Stimulated activated effector memory CD8-positive, alpha-beta T cell treated with anti-CD3 and anti-CD28 coated beads, Interleukin-12 subunit alpha, Interleukin-12 subunit beta, amount 100 ng/mL, for 72 hours (primary cell): ENCODE measurements at places on chromosomes 1 and 21.

DNA sequence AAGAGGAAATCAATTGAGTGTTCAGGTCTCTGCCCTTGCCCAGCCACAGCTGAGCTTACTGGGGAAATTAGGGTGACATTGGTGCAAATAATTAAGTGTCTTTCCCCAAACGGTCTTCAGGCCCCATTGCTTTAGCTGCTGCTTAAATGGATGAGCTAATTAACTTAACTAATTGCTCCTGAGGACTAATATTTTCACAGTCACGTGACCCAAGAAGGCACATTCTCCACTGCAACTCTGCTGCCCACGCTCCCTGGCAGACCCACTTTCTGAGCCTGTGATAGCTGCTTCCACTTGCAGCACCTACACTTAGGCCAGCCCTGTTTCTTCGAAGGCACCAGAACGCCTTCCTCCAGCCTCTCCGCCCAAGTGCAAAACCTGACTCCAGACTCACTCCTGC is 56.2 kb downstream of the SYT2 start:
- no peak for DNase-seq

- DNase-seq, result no peak
Observed at GRCh38 chr1:192941722-192942411, 117.3 kb downstream of the UCHL5 start.

DNA sequence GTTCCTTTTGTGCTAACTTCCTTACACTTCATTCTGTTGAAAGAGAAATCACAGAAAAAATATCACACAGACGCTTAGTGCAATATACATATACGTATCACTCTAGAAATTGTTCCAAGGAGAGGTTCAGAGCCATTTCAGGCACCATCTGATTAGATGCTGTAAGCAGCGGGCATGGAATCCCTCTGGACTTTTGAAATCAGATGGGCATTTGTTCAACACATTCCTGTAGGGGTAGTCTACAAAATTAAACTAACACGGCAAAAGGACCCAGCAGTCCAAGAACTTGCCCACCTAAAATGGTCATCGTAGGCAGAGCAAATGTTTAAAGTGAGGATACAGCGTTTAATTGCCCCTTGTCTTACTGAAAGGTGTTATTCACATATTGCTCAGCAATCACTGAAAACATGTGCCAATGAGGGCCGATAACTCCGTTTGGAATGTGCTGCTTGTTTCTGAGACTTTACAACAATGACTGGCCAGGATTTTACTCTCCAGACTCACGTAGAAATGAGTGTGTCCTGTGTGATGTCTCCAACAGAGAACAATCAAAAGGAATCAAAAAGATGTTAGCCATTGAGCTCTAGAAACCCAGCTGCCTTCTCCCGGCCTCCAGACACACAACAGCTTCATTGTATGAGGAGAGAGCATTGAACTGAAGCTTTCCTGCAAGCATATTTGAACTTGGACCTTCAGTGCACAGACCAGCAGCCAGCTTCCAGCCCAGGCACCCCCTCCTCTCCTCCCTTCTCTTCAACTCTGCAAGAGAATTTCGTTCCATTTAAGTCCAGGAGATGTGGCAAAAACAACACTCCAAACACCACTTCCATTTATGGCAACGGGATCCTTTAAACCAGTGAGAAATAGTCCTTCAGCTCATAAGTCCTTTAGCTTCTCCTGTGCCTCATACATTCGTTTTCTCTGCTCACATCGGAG is 32.1 kb upstream of the ADORA3 start:
- DNase-seq, result no peak

GRCh38 chr1:38253314-38253713 is 206.7 kb upstream of the POU3F1 start:
- DNase-seq, result no peak

- no peak for DNase-seq
Observed at GRCh38 chr1:165763442-165763841, 5.2 kb downstream of the TMCO1 start.

GRCh38 chr1:205709059-205709398 is 28.7 kb upstream of the SLC45A3 start:
- peak; percentile 44 for DNase-seq

- DNase-seq, result no peak
Observed at GRCh38 chr1:53462769-53463501, 3.7 kb downstream of the DMRTB1 start.

DNA sequence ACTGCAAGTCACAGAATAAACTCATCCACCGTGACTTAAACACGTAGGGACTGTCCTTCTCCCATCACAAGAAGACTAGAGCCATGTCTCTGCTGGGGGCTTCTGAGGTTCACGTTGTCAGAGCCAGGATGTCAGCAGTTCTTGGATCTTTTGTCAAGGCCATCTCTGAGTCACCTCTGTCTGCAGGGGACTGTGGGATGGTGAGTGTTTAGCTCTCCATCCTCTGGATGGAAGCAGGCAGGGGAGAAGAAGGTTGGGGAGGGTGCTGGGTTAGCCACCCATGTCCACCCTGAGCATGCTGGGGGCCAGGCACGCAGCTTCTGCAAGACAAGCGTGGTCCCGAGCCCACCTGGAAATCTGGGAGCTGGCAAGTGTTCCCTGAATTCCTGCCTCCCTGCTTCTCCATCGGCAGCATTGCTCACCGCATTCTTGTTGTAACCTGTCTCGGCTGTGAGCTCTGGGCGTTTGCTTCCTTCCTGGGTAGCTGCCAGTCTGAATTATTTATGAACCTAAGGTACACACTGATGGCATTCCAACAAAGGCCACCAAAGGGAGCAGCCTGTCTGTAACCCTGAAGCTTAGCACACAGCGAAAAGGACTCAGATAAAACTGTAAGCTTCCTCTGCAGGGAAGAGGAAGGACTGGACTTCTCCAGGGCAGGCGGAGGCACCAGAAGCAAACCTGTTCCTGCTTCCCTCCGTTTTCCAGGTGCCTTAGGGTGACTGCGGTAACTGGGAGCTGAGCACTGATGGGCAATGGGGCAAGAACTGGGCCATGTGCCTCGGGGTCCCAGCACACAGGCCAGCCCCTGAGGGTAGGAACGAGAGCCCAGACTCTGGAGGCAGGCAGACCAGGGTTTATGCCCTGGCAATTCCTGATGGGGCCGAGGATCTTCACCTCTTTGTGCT is 88.6 kb downstream of the RIPK4 start:
- DNase-seq, result no peak

DNA sequence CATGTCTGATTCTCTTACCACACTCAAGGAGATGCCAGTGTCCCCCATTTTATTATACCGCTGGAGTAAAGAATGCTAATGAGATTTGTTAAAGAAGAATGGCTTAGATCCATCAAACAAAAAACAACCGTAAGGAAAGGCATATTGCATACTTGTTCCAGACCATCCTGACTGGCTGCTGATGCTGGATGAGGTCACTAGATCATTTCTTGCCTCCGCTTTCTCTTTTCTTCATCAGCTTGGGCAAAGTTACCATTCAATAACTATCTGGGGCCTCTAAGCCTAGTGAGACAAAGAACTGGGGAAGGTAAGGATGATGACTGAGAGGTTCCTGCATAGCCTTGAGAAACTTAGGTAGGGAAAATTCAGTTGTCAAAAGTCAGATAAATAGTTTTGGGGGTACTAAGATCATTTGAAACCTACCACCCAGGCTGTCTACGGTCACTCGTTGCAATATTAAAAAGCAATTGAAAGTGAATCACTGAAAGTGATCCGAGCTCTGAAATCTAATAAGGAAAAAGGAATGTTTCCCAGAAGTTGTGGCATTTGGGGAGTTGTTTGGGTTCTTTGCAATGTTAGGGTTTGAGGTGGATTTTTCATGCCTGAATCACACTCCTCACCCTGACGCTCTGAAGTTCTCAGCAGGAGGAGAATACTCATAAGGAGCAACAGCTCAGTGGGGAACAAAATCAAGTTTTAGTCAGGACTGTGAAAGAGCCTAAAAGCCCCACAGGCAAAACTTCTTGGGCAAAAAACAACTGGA is 176.8 kb downstream of the HHIPL2 start:
- DNase-seq, result no peak
